Nucleus accumbens (tissue), 56 donors: ENCODE measurements at places on chromosomes 3 and 15.

- DNase-seq = no peak
These were observed 74.0 kb downstream of the OXNAD1 start for GRCh38 chr3:16338999-16339398.

DNA sequence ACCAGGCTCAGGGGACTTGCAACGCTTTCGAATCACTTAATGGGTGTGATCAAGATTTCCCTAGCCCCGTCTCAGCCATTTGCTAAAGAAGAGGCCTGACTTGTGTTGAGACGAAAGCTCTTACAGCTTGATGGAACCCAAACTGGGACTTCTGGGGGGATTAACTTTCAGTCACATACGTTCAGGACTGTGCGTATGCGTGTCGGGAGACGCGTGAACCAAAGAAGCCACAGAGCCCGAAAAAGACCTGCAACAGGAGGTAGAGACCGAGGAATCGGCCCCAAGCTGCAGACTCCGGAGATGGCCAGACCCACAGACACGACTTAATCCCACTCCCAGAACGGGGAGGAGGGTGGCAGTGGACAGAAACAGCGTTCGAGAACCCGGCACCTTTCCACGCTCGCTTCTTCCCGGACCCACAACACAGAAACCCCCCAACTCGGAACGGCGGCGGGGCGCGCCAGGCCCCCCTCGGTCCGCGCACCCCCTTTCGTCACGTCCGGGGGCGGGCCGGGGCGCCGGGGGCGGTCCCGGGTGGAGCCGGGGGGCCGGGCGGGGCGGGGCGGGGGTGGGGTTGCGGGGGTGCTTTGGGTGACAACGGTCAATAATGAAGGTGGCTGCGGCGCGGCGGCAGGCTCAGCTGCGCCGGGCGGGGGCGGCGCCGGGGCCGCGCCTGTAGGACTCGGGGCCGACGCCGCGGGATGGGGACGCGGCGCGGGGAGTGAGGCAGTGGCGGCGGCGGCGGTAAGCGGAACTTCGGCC, at the start of gene ATP11B:
ATP11B (plus strand) TSS at position 604 of the 762 bp plus-strand sequence. CDS start 256 bp downstream, outside the sequence.
- DNase-seq = peak; percentile 30

DNA sequence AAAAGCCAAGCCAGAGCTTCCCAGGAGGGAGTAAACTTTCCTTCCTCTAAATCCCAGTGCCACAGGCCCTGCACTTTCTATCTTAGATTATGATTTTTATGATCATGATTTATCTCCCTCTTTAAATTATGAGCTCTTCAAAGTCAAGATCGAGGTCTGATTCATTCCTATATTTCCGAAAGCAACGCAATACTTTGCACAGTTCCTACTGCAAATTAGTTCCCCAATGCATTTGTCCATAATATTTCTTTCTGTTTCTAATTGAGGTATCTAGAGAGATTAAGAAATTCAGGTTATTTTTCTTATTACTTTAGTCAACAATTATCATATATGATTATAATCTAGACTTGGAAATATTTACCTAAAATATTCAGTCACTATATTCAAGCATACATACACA, 173.1 kb upstream of the LPP start:
- DNase-seq = no peak

- DNase-seq = no peak
These were observed 36.0 kb downstream of the FOXP1 start for GRCh38 chr3:71547249-71548198.

GRCh38 chr3:186492385-186492984, 51.7 kb downstream of the CRYGS start:
- DNase-seq = no peak

- DNase-seq = no peak
These were observed 261.3 kb upstream of the NSMCE3 start for GRCh38 chr15:29530966-29531365.

GRCh38 chr15:41777421-41777973, 3.2 kb downstream of the MAPKBP1 start:
- no peak for DNase-seq

DNA sequence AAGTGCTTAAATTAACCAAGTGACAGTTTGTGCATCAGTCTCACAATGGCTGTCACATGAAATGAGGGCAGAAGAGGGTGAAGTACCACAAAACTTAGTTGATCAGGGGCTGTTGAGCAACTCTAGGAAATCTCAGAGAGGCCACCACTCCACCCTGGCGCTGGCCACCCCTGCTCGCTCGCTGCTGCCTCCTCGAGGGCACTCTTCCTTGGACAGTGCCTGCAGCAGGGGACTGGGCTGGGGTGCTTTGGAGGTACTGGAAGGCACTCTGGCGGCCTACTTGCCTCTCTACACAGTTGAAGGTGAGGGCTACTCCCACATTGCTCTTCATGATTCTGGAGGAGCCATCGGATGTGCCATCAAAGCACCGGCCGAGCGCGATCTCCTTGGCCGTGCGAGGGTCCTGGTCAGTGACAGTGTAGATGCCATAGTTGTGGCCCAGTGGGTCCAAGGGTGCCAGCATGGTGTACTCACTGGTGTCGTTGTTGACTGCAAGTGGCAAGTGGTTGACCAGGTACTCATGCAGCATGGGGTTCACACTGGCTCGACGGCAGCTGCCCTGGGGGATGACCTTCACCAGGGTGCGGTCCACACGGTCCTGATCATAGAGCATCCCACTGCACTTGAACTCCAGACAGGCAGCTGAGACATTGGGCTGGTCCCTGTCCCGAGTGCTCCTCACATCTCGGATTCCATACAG, 11.6 kb upstream of the CLPX start:
- no peak for DNase-seq

DNA sequence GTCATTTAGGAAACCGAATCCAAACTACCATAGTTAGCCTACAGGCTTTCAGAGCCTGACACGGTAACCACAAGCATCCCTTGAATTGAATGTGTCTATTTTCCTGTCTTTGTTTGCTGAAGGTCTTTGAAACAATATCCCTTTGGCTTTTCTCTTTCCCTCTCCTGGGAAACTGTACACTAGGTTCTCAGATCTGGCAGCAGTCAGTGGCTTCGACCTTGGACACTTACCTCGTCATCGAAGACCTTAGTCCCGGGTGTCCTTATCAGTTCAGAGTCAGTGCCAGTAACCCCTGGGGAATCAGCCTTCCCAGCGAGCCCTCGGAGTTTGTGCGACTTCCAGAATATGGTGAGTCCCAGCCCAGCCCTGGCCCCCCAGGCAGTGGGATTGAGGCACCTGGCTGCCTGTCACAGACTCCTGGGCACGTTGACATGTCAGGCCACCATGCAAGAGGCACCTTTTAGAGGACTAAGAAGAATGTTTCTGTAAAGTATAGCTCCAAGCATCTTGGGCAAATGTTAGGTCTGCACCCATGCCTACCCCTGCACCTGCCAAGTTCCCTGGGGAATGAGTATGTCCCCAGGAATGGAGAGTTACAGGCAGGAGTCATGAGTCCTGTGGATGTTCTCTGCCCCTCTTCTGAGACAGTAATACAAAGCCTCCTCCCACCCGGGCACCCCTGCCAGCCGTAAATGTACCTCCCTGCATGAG, 30.4 kb upstream of the UMPS start:
- DNase-seq = no peak

DNA sequence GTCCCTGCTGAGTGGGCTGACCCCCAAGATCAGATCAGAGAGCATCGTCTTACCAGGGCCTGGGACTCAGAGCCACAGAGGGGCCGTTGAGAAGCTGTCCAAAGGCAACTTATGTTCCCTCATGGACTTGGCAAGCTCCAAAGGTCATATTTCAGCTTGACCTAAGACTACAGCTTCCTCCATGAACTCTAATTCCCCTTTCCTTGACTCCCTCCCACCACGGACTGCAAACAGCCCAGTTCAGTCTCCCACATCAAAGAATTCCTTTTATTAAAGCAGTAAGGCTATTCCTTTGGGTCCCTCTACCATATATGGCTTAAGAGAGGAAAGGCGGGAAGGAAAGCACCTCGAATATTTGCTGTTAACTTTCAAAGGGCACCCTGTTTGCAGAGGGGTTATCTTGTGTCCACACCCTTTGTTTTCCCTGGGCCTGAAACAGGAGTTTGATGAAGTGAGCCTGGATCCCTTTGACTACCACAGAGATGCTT, 146.1 kb upstream of the THBS1 start:
- DNase-seq = no peak

- no peak for DNase-seq
These were observed 103.8 kb downstream of the ADCY5 start for GRCh38 chr3:123344907-123345594.

DNA sequence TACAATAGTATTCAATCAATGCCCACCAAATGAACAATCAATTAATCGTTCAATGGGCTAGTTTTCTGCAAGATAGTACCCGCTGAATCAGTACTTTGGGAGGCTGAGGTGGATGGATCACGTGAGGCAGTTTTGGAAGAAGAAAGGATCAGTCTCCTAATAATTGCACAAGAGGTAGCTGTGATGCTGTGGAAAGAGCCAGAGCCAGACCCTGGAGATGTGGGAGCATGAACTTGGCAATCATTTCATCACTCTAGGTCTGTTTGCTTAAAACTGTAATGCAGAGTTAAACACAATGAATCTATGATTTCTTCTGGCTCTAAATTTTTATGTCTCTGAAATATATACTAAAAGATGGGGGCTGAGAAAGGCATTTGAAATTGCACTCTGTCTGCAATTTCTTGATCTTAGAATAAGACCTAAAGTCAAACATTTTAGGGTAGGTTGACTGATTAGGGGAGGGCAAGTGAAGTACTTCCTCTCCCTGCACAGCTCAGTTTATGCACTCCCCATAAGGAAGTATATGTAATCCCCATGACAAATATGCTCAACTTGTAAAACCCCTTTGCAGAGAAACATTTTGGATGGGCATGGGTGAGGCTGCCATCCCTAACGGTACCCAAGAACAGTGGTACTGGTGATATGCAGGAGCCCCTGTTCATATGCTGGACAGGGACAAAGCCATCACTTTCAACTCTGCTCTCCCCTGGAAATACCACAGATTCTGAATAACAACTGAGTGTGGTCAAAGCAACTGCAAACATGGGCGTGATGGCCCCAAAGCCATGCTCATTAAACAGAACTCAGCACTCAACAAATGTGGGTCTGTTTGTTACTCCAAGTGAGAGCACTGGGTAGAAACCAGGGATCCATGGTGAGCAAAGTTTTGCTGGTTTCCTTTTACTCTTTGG, 28.6 kb upstream of the SPATA12 start:
- no peak for DNase-seq

DNA sequence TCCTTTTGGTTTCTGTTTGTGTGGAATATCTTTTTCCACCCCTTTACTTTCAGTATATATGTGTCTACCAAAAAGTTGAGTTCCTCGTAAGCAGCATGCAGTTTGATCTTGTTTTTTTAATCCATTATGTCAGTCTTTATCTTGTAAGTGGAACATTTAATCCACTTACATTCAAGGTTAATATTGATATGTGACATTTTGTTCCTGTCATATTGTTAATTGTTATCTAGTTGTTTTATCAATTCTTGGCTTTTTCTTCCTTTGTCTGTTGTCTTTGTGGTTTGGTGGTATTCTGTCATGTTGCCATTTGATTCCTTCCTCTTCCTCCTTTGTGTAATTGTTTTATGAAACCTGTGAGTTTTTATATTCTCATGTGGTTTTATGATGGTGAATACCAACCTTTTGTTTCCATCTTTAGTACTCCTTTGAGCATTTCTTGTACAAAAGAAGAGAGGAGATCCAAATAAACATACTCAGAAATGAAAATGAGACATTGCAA, 43.4 kb upstream of the XCR1 start:
- DNase-seq = no peak
